Stimulated activated CD4-positive, alpha-beta T cell treated with anti-CD3 and anti-CD28 coated beads, TNF-alpha, amount 100 ng/mL, for 4 hours (primary cell): ENCODE measurements at places on chromosomes 12 and 14.

DNA sequence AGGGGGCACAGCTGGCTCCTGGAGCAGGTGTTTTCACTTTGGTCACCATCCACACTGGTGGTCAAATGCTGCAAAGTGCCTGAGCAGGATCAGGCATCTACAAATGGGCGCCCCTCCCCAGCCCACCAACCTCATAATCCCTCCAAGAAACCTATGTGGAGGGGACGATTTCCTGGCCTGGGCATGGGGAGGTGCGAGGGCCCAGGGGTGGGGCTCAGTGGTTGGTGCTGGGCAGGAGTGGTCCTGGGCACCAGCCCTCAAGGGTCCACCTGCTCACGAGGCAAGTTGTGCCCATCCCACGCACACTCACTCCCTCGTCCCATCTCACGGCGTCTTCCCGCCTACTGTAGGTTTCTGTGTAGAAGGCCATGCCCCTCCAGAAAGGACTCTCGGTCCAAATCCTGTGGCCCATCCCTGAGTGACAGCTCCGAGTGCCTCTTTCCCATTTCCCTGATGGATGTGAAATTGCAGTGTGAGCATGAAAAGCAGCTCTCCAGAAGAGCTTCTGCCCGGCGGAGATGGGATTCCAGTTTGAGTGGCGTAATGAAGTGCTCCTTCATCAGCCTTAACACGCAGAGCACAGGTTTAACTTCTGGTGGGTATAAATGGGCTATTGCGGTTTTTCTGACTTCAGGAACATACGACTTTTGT is 36.9 kb downstream of the SLC15A4 start:
- no peak for DNase-seq

GRCh38 chr14:52254086-52254485 is 13.4 kb upstream of the PTGDR start:
- no peak for DNase-seq

DNA sequence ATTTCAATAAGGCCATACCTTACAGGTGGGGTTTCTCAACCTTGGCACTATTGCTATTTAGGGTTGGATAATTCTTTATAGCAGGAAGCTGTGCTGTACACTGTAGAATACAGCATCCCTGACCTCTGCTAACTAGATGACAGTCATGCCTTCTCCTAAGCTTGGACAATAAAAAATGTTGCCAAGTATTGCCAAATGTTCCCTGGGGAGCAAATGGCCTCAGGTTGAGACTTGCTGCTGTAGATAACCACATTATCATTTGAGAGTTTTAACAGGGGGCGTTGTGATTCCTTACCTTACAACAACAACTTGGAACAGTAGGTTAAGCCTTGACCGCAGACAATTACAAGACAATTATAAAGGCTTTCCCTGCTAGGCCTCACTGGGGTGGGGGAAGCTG is 1073.6 kb upstream of the TMEM132C start:
- no peak for DNase-seq

GRCh38 chr12:123951467-123951866 is 21.2 kb downstream of the CCDC92 start:
- DNase-seq = no peak
